Daoy (cell line): ENCODE measurements at places on chromosomes 7 and 10. TPM values are rescaled to one million over a fixed set of nuclear protein-coding genes. Genes with fewer than 3 reads are reported as not detected.

TMEM273 gene
- total RNA-seq = not detected in 2 replicates

NPC1L1 gene
- not detected in 2 replicates for total RNA-seq

MACC1 gene
- 15.4 and 29.6 TPM in 2 replicates for total RNA-seq

PPP1R9A gene
- total RNA-seq = 2.6 and 8.6 TPM in 2 replicates

ASB15 gene
- not detected in 2 replicates for total RNA-seq

CPN1 gene
- total RNA-seq = not detected in 2 replicates

SVIL gene
- total RNA-seq = 15.3 and 22.9 TPM in 2 replicates

CPA5 gene
- 0.06 TPM in 1 of 2 replicates, not detected in the other for total RNA-seq

TEX47 gene
- not detected in 2 replicates for total RNA-seq

ARHGAP22 gene
- total RNA-seq = 6.2 and 17.1 TPM in 2 replicates

NPY4R gene
- total RNA-seq = not detected in 2 replicates

JAKMIP3 gene
- total RNA-seq = 0.24 and 0.51 TPM in 2 replicates

DRGX gene
- total RNA-seq = not detected in 2 replicates

SKIDA1 gene
- total RNA-seq = 0.29 and 1.3 TPM in 2 replicates

GNAT3 gene
- not detected in 2 replicates for total RNA-seq

ENKUR gene
- 0.33 TPM in 1 of 2 replicates, not detected in the other for total RNA-seq

PLXDC2 gene
- total RNA-seq = 0.33 and 0.69 TPM in 2 replicates

FAM131B gene
- total RNA-seq = 2.2 and 4.0 TPM in 2 replicates

HMX2 gene
- 1.1 and 1.3 TPM in 2 replicates for total RNA-seq

CRTAC1 gene
- total RNA-seq = 5.6 and 17.9 TPM in 2 replicates

STRA8 gene
- total RNA-seq = not detected in 2 replicates

MYO3A gene
- 1.7 and 3.9 TPM in 2 replicates for total RNA-seq

TWIST1 gene
- total RNA-seq = 16.5 and 35.5 TPM in 2 replicates

RBP4 gene
- not detected in 2 replicates for total RNA-seq

PRRT4 gene
- total RNA-seq = not detected in 2 replicates

SPDYE16 gene
- total RNA-seq = under 0.01 TPM in 1 of 2 replicates, not detected in the other

FBXL13 gene
- 3.1 and 8.3 TPM in 2 replicates for total RNA-seq

TRRAP gene
- 14.4 and 17.9 TPM in 2 replicates for total RNA-seq

DNAJC30 gene
- 0.06 and 1.0 TPM in 2 replicates for total RNA-seq

NEUROG3 gene
- not detected in 2 replicates for total RNA-seq
